ENCODE measurements at places on chromosomes 13 and 19. TPM values are rescaled to one million over a fixed set of nuclear protein-coding genes. Genes with fewer than 3 reads are reported as not detected.

LMTK3 gene
- total RNA-seq, result 4.6 TPM

CD79A gene
- 1.0 TPM for total RNA-seq

CYP4F12 gene
- total RNA-seq, result 2.3 TPM

ETV2 gene
- 1.9 TPM for total RNA-seq

DLEU7 gene
- total RNA-seq, result not detected

ZNF563 gene
- not detected for total RNA-seq

LHB gene
- total RNA-seq, result not detected

URI1 gene
- 92.9 TPM for total RNA-seq

Data from A549 treated with RU486 at 1 μM for 4 hours (cell line).